Mesothelial cell of epicardium (in vitro differentiated cells): ENCODE measurements at places on chromosomes 4 and X.

DNA sequence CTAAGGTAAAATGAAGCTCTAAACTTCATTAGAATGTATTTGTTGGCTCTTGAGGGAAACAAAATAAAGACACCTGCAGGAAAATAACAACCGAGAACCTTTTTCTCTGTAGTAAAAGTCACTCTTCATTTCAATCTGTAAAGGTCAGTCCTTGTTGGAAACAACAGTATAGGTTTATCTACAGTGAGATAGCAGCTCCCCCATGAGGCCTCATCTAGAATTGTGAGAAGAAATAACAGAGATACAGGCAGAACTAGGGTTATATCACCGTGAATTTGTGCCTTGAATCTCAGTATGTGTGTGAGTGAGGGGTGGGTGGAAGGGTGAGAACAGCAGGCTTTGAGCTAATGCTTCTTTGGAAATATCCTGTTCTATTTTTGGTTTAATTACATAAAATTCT is 107.8 kb upstream of the FMR1 start:
- DNase-seq, result no peak

- DNase-seq, result no peak
These were observed 18.7 kb upstream of the GPC3 start for GRCh38 chrX:134004084-134004483.

- no peak for DNase-seq
These were observed 54.7 kb upstream of the ZXDA start for GRCh38 chrX:57964975-57965374.

DNA sequence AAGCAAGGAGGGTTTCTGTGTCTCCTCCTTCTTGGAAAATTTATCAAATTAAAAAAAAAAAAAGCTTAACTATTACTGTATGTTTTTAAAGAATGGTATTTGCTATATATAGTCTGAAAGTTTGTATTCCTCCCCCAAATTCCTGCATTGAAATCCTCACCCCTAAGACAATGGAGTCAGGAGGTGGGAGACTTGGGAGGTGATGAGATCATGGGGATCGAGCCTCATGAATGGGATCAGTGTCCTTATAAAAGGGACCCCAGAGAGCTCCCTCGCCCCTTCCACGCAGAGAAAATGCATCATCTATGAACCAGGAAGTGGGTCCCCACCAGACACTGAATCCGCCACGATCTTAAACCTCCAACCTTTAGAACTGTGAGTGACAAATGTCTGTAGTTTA is 50.1 kb downstream of the DHRSX start:
- DNase-seq, result no peak

DNA sequence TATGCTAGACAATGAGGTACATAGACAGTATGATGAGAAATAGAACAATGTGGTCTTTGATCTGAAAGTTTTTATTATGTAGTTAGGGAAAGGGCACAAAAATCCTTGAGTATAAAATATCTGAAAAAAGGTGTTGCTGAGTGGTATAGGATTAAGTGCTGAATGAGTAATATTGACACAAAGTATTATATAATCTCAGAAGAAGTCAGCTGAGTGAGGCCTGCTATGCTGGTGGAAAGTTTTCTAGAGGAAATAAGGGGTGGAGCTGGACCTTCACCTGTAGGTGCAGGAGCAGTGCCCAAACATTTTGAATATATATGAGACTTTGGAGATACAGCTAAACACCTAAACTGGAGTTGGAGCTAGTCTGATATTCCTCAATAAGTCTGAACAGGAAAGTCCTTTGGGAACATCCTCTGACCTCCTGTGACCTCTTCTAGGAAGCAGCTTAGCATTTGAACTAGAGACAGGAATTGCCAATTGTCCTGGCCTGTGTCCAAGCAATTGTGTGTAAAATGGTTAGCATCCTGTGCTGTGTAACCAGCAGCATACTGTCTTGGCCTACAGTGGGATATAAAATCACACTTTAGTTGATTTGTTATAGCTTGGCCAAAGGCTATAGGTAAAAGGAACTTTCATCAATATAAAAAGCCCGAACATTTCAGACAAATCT is 285.3 kb downstream of the ANKRD50 start:
- DNase-seq, result no peak

DNA sequence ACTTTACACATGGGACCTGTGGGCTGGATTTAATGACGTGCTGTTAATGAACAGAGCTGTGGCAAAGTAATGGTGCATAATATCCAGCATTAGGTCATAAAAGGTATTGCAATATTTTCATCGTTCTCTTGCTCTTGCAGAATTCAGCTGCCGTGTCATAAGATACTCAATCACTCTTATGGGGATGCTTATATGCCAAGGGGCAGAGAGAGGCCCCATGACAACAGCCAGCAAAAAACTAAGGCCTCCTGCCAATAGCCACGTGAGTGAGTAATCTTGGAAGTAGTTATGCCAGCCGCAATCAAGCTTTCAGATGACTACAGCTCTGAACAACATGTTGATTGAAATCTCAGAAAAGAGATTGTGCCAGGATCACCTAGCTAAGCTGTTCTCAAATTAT is 616.9 kb downstream of the FSTL5 start:
- DNase-seq, result no peak

GRCh38 chrX:39310891-39311290 is 509.6 kb downstream of the MID1IP1 start:
- no peak for DNase-seq

DNA sequence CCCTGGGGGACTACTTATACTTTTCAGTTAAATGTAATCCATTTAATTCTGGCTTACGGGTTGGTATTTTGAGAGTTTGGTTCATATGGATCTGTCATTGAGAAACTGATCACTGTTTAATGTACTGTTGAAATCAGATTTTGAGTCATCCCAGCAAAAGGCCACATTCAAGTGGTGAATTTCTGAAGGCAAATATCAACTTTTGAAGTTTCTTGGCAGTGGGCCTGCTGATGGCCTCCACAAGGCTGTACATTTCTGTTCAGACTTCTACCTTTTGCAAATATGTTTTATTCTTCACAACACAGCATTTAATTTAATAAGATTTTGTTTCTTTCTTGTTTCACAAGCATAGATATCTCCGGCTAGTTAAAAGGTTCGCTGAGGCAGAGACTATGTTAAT is 138.7 kb downstream of the PDGFC start:
- no peak for DNase-seq

DNA sequence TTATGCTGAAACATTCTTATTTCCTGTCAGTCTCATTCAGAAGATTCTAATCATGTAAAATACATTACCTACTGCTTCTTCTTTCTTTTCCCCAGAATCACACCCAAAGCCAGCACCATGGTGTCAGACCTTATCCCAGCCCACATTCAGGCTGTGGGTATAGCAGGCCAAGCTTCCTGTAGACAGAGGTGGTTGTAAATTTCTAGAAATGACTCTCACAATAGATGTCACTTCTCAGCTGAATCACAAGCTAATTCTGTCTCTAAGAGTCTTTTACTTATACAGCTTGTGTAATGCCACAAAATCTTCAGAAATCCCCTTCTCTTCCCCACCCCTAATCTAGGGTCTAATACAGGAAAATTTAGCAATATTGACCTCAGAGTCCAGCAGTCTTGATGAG is 239.6 kb downstream of the PARM1 start:
- no peak for DNase-seq

- DNase-seq, result no peak
These were observed 29.1 kb upstream of the MMAA start for GRCh38 chr4:145589916-145590702.

- DNase-seq, result no peak
These were observed 32.7 kb downstream of the DCAF8L2 start for GRCh38 chrX:27622883-27623282.

DNA sequence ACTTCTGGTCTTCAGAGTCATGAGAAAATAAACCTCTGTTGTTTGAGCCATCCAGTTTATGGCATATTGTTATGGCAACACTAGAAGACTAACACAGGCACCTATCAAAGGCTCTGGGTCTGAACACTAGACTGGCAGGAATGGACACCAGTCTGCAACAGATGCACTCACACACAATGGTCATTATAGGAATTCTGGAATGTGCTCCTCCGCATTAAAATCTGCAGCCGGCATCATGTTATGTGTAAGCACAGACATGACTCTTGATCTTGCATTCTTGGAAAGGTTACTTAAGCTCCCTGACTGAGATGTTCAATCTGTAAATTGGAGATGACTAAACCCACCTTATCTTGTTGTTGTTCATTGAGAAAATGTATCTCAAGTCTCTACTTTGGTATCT is 112.3 kb upstream of the ZNF518B start:
- DNase-seq, result no peak

DNA sequence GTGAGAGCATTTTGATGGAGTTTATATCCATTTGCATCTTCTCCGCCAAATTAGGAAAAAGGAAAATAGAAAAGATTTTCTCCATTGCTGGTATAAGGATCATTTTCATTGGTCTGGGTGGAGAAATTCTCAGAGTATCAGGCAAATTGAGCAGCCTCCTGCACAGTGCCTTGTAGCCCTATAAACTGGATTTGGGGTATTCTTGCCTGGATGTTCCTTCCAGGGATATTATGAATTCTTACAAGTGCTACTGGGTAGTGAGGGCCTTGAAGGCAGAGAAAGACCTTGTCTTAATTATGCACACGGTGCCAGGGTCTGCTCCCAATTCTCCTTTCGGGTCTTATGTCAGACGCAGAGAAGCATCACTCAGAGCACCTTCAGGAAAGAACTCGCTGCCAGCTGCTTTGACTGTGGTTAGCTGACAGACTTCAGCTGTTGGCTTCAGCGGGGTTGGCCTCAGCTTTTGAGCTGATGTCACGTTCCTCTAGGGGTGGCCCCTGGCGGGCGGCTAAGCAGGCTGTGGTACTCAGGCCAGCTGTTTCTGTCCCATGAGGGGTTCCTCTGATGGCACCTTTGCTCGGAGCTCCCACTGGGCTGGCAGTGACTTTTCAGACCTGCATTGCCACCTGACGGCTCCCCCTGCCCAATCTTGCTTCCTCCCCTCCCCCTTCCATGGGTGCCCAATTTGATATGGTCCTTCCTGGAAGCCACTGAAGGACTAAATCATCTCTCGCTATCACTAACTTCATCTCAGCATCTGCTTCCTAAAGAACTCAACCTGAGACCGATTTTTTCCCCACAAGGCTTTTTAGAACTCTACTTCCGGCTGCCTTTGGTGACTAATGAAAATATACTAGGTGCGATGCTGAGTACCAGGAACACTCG is 519.5 kb downstream of the BCOR start:
- DNase-seq, result no peak

- no peak for DNase-seq
These were observed 195.1 kb upstream of the EDNRA start for GRCh38 chr4:147285751-147286150.

GRCh38 chr4:11741190-11741652 is 312.5 kb upstream of the HS3ST1 start:
- no peak for DNase-seq

DNA sequence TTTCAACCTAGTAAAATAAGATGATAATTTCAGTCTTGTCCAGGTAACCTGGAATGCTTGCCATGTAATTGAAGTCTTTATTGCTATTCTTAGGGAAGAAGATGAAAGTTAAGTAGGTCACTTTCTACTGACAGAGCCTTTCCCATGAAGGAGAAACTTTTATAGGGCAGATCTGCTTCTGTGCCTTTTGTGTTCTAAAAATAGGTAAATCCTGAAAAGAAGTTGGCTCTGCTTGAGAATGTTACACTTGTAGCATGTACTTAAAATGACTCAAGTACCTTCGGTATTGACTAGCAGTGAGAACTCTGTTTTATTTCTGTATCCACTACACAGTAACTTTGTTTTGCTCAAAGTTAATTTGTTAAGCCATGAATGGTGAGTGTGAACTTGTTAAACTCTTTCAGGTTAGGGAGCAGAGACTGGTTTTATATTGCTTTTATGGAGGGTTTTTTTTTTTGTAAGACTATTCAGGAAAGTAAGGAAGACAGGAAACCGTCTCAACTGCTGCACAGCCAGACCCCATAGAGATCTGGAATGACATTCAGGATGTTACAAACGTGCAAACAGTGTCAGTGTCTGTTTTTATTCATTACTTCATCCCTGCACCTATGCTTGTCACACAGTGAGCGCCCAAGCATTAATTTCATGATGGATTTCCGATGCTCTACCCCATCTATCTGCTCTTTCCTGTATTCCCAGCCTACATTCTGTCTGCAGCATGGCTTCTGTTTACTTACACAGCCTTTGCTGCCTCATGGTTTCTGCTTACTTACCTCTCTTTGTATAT is 53.0 kb downstream of the SEPTIN11 start:
- no peak for DNase-seq

GRCh38 chr4:10506077-10506476 is 48.9 kb upstream of the ZNF518B start:
- DNase-seq, result no peak

GRCh38 chr4:73348185-73348584 is 55.9 kb upstream of the ALB start:
- no peak for DNase-seq

DNA sequence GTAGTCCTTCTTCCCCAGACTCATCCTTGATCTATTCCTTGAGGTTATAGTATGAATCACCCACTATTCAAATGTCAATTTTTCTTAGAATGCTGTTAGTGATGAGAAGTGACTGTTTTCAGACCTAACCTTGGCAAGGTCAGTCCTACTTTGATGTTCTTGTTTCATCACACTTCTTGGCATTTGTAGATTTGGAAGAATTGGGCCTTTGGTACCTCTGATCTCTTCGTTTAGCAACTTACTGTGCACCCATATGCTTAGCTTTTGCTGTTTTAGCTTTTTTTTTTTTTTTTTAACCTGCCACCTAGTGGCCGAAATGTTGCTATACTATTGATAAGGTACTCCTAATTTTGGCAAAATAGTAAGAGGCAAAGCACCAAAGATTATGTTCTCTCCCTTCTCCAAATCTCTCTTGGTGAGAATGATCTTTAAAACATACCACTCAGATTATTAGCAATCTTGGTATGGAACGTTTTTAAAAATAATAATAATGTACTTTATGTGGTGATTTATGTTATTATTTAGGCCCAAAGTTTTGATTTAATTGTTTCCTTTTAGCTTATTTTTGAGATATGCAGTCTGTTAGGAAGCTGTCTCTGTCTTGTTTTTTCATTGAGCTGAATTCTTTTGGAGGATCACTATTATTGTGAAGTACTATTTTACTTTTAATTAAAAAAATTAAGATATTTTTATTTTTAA is 16.6 kb downstream of the DCK start:
- DNase-seq, result no peak

GRCh38 chr4:946103-946450 is 13.8 kb downstream of the TMEM175 start:
- DNase-seq, result no peak

DNA sequence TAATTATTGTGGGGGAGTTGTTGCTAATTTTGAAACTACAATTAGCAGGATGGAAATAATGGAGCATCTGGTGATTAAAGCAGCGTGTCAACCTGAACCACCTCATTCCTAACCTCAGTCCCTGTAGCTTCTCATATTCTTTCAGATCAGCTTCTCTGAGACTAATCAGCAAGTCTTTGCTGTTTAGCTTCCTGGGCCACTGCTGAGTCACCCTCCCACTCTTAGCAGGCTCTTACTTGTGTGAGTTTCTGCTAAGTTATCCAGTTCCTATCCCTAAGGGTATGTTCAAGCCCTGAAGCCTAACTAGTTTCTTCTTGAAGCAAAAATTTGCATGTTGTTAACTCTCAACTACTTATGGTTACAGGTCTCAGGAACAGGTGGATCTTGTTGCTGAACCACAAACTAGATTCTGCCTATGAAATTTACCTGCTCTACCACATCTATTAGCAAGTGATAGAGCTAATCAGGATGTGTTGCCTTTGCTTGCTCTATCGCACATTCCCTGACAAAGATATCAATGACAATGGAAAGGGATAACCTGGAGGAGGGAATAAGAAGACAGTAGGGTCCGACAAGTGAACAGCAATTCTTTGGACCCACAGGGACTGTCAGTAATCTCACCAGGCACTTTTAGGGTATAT is 134.2 kb downstream of the EIF4E start:
- DNase-seq, result no peak

- DNase-seq, result no peak
These were observed 164.0 kb downstream of the PRKX start for GRCh38 chrX:3549411-3549911.
